Glutamatergic neuron (in vitro differentiated cells): ENCODE measurements at places on chromosomes 5 and 9. TPM values are rescaled to one million over a fixed set of nuclear protein-coding genes. Genes with fewer than 3 reads are reported as not detected.

Gene REEP2
- 232 TPM for total RNA-seq

Gene TICAM2
- total RNA-seq = 0.42 TPM

Gene GDF9
- total RNA-seq = 0.69 TPM

Gene MAMDC4
- 17.6 TPM for total RNA-seq

Gene GPRIN1
- 72.3 TPM for total RNA-seq

Gene KCNIP1
- 0.47 TPM for total RNA-seq

Gene SLC6A18
- not detected for total RNA-seq

Gene STOML2
- 73.0 TPM for total RNA-seq

Gene MEIKIN
- not detected for total RNA-seq

Gene ZFP37
- total RNA-seq = 7.9 TPM

Gene SHOC1
- not detected for total RNA-seq

Gene PCDHB13
- total RNA-seq = 12.7 TPM

Gene MCTP1
- 1.7 TPM for total RNA-seq

Gene SLC22A5
- 0.81 TPM for total RNA-seq

Gene FGD3
- total RNA-seq = 1.2 TPM

Gene NUTM2G
- total RNA-seq = not detected

Gene WDR38
- total RNA-seq = not detected

GRCh38 chr9:116594547-116594946 is 92.6 kb upstream of the TRIM32 start:
- no peak for DNase-seq

- no peak for DNase-seq
Measured at GRCh38 chr9:17795744-17796143, 216.9 kb downstream of the SH3GL2 start.

DNA sequence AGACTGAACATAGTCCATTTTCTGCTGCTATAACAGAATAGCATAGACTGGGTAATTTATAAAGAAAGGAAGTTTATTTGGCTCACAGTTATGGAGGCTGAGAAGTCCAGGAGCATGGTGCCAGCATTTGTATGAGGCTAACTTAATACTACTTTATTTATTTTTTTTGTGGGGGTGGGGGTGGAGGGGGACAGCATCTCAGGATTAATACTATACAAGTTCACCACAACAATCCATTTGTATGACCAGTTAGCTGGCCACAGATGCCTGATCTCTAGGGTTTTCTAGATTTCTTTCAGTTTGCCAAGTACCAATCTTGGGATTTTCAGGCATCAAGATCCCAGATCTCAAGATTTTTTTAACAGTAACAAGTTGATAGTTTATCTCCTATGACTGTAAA is 20.3 kb downstream of the ANGPTL2 start:
- DNase-seq = no peak

- no peak for DNase-seq
Measured at GRCh38 chr5:80503641-80504040, 15.7 kb downstream of the FAM151B start.

GRCh38 chr5:175343308-175343707 is 100.7 kb downstream of the DRD1 start:
- no peak for DNase-seq

DNA sequence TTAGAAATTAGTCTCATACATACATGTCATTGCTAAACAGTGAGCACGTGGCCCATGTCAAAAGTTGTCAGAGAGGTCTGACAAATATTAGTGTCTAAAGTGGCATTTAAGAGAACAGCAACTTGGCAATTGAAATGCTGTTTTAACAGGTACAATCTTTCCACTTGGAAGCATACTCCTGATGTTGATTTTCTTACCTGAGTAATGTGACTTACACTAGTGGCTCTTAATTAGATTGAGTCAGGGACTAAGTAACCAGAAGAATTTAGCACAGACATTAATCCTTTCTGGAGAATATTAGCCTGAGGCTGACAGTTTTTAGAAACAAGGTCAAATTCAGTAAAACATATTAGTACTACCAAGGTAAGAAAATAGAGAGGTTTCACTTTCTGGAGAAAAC is 357.0 kb upstream of the ZNF608 start:
- no peak for DNase-seq

GRCh38 chr9:132582276-132582785 is at the start of gene BARHL1:
Gene BARHL1, plus strand, starts transcription at chr9:132582606. Its CDS starts 192 bp downstream, at chr9:132582798.
- DNase-seq = no peak

GRCh38 chr9:37283730-37284325 is 138.7 kb upstream of the GRHPR start:
- DNase-seq = no peak

DNA sequence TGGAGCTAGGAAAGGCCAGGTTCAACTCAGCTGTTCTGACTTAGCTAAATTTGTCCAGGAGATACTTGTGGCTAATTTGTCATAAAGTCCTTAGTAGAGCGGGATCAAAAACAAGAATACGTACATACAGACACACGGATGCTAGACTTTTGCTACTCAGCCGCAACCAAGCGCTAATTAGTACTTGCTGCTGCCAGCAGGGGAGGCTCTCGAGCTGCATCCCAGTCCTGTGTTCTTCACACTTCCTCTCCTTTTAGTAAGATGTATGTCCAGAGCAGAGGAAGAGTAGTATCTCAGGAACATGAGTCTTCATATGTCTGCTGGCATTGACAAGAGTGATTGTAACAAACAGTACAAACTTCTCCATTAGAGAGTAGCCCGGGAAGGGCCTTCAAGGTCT is 58.3 kb downstream of the CYFIP2 start:
- no peak for DNase-seq

DNA sequence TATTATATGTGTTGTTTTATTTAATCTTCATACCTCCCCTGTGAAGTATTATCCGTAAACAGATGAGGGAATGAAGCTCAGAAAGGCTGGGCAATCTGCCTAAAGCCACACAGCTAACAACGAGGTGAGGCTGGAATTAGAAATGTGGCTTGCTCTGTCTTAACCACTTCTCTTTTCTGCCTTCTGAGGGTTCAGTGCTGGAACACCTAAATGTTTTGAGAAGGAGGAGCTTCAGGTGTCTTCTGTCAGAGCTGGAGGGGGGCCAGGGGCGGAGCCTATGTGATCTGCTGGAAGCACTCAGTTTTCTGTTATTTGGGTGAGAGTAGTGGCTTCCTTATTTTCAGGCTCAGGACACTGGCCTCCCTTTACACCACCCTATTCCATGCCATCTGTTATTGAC is 35.0 kb upstream of the ARAP3 start:
- DNase-seq = no peak

- DNase-seq = no peak
Measured at GRCh38 chr9:81390792-81391456, 298.4 kb downstream of the TLE1 start.

DNA sequence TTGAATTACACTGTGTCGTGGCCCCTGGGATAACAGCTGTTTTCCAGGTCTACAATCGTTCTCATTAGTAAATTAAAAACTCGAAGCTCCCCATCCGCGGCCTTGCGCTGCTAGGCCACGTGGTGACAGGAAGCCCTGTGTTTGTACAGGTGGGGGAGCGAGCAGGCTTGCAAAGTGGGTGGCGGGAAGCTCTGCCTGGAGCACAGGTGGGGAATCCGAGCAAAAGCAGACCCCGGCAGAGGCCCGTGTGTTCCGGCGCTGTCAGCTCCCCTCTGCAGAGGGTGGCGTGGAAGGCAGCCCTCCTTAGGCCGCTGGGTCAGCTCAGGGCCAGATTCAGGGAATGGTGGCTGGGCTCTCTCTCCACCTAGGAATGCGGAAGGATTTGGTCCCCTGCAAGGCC is 59.5 kb upstream of the ERCC6L2 start:
- no peak for DNase-seq

DNA sequence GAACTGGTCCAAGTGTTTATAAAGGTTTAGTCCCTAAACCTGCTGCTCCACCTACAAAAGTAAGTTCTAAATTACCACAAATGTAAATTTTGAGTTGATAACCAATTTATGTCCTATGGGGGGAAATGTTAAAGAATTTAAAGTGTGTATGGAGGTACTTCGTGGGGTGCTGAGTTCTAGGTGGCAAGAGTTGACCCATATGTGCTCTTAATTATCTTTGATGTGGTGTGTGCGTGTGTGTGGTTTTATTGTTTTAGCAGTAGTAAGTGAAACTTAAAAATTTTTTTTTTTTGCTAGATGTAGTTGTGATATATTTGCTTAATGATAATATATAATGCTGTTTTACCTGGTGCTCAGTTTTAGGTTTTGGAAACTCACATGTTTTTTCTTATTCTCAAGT is 72.6 kb downstream of the GPBP1 start:
- DNase-seq = no peak

- DNase-seq = no peak
Measured at GRCh38 chr5:87298692-87299362, 31.1 kb downstream of the RASA1 start.

DNA sequence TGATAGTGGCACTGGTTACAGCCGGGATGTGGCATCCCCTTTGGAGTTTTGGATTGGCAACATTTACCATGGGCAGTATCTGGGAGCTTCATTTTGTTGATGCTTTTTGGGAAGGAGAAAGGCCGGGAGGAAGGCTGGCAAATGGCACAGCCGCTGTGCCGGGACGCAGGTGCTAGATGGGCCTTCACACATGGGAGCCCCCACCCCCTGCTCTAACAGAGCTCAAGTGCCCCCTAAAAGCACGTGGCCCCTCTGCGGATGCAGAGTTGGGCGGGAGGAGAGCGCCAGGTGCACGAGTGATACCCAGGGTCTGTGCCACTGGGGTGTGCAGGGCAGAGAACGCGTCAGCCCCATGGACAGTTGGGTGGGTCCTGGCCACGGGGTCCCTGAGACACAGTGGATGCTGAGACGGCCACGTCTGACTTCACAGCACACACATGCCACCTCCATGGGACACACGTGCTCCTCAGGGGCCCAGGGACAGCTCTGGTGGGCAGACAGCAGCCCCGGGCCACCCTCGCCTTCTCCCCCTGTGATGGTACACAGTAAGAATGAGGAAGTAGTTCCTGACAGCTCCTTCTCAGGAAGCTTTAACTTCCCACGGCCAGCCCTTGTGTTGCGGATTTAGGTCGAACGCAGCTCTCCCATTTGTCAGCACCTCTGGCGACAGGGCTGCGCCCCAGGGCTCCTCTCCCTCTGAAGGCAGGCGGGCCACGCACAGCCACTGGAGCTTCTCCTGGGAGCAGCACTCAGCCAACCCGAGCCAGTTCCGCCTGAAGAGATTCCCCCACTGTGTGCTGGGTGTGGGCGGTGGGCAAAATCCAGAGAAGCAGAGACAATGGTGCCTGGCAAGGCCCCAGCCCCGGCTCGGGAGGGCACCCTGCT is 10.8 kb downstream of the SLC9A3 start:
- DNase-seq = no peak

DNA sequence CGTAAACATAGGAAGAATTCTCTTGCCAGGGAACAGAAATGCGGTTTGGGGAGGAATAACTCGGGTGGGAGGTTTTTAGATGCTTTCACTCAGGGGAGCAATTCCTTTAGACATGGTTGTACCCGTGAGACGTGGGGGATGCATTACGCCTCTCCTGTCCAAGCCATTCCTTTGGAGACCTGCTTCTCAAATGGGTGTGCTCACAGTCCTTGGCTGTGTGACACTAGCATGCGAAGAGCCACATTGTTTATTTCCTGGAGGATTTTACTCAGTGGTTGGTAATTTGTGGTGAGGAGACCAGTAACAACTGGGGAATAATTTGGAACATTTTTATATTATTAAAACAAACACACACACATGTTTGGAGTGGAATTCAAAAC is 18.5 kb downstream of the COL15A1 start:
- DNase-seq = no peak

- no peak for DNase-seq
Measured at GRCh38 chr9:90099262-90099963, 494.6 kb downstream of the GADD45G start.

DNA sequence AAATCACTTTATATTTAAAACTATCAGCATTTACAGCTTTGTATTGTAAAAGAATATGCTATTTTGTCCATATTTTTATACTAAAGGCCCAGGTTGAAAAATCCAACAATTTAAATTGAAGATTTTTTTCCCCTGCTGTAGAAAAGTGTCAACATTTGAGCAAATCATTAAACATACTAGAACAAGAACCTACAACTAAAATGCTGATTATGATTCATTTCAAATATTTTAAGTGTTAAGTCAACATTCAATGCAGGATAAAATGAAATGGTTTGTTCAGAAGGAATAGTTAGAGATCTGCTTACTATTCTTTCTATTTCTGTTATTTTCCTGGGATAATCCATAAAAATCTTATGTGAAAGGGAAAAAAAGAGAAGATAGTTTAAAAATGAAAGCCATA is 866.5 kb upstream of the DMAC1 start:
- no peak for DNase-seq

- no peak for DNase-seq
Measured at GRCh38 chr9:75033791-75034473, 5.8 kb upstream of the CARNMT1 start.

- no peak for DNase-seq
Measured at GRCh38 chr5:32645246-32645645, 59.9 kb downstream of the SUB1 start.

DNA sequence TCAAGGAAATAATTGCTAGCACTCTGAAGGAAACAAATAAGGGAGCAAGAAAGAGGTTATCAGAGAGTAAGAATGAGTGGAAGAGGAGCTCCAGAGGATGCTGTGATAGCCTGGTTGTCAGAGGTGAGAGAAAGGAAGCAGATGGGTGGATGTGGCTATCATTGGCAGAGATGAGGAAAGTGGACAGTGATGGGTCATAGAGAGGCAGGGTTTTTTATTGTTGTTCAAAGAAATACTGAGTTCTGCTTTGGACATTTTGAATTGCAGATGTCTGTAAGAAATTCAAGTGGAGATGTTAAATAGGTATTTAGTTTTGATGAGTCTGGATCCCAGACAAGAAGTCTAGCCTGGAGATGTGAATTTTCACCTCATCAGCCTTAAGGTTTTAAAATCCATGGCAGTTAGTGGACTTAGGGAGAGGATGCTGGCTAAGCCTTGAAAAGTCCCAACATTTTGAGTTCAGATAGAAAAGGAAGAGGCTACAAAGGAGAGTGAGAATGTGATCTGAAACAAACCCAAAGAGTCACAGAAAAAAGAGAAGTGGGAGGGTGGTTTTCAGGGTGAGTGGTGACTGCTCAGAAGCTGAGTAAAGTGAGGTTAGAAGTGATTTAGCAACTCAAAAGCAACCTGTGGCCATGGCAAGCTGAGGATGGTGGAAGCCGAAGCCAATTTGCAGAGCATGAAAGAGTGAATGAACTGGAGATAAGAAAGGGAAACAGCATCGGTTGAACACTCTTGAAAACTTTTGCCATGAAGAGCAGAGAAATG is 50.4 kb downstream of the PPIC start:
- no peak for DNase-seq

GRCh38 chr9:86846656-86847055 is 100.7 kb downstream of the GAS1 start:
- no peak for DNase-seq

GRCh38 chr5:170632985-170633234 is 129.1 kb downstream of the KCNIP1 start:
- DNase-seq = peak; percentile 88

DNA sequence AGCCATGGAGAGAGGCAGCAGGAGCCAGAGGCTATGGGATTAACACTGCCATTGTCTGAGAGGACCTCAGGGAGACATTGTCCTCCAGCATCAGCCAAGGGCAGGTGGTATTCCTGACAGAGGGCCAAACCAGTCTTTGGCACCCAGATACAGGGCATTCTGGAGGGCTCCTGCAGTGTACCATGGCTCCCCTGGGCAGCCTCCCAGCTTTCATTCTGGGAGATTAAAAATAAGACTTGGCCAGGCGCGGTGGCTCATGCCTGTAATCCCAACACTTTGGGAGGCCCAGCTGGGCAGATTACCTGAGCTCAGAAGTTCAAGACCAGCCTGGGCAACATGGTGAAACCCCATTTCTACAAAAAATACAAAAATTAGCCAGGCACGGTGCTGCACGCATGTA is 4.2 kb downstream of the MTAP start:
- no peak for DNase-seq

- DNase-seq = no peak
Measured at GRCh38 chr9:126395439-126396212, 69.0 kb downstream of the MVB12B start.

- DNase-seq = no peak
Measured at GRCh38 chr5:142946547-142947426, 176.6 kb downstream of the ARHGAP26 start.
